Naive thymus-derived CD8-positive, alpha-beta T cell (primary cell): ENCODE measurements at places on chromosomes 4 and X. TPM values are rescaled to one million over a fixed set of nuclear protein-coding genes. Genes with fewer than 3 reads are reported as not detected.

Gene UGT2B17
- not detected for total RNA-seq

Gene KLF8
- total RNA-seq: 2.4 TPM

Gene GABRE
- not detected for total RNA-seq

GRCh38 chrX:71534773-71535544 is 2.1 kb downstream of the OGT start:
- peak overlapping the region; percentile 98 for H3K27ac ChIP-seq
- H3K4me3 ChIP-seq: peak overlapping the region; percentile 98
- H3K36me3 ChIP-seq: peaks cover 45% of the 10 kb centered on the region
- peaks cover 36% of the 10 kb centered on the region for H3K4me1 ChIP-seq
- no peaks in the 10 kb centered on the region for H3K27me3 ChIP-seq
